Stimulated activated CD8-positive, alpha-beta memory T cell treated with anti-CD3 and anti-CD28 coated beads, Interleukin-4, amount 100 ng/mL, for 48 hours (primary cell): ENCODE measurements at places on chromosomes 7 and 10.

DNA sequence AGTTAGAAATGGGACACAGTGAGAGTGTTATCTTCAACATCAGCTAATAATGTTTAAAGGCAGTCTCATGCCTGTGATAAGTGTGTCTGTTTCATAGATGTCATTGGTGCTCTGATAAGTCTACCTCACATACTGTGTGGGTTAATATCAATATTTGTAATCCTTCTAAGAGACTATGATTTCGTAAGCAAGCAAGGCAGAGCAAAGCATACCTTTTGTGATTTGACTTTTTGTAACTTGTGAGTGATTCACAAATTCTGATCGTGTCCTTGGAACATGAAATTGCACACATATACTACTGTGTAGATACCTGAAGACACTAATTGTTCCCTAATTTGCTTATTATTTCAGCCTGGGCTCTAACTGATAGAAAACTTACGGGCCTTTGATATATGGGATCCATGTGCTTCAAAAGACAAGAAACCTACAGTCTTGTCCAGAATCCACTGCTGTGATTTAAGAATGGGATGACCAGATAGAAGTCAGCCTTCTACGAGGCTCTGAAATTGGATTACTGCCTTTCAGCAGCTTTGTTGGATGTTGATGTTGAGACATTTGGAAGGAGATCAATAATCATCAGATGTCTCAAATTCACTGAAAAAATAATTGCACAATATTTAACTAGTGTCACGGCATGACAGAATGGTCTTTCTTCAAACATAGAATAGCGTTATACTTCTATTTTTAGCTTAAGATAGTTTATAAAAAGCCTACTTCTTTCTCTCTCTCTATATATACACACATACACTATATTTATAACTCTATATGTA lies 63.2 kb upstream of the KLF6 start:
- no peak for DNase-seq

GRCh38 chr10:14879124-14879927 lies 660 bp downstream of the SUV39H2 start:
- DNase-seq: peak; percentile 57

- DNase-seq: peak; percentile 29
Observed at GRCh38 chr7:106959753-106960152, 84.8 kb upstream of the PRKAR2B start.

DNA sequence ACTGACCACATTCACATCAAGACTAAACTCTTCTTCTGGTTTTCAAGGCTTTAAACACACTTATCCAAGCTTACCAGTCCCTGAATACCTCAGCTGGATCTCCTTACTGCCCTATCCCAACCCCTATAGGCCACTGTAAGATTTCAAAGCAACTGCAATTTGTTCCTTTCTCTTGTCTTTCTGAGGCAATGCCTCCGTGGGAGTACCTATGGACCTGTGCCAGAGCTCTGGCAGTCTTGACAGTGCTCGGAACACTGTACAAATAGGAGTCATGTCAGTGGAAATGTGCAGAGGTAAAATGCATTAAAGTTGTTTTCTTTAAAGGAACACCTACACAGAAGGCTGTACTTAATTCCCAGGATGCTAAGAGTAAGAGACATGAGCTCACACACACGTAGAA lies 124.7 kb downstream of the CNOT4 start:
- no peak for DNase-seq

GRCh38 chr7:133108023-133108422 lies 26.1 kb upstream of the CHCHD3 start:
- no peak for DNase-seq

DNA sequence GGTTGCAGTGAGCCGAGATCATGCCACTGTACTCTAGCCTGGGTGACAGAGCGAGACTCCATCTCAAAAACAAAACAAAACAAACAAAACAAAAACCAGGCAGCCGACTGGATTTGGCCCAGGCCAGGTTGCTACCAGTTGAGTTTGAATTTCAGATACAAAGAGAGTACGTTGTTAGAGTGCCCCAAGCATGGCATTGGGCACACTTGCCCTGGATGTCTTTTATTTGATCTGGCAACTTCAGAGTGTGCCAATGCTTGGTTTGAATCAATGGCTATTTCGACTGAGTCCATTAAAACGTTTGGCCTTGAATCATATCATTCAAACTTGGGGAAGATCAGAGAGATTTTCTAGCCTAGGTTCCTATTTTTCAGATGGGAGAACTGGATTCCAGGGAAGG lies 213.4 kb upstream of the SHH start:
- no peak for DNase-seq

GRCh38 chr7:53446170-53446569 lies 410.7 kb downstream of the POM121L12 start:
- DNase-seq: no peak
